Stimulated activated naive CD8-positive, alpha-beta T cell treated with anti-CD3 and anti-CD28 coated beads, Interleukin-15, amount 100 ng/mL, for 72 hours (primary cell): ENCODE measurements at places on chromosomes 16 and 17.

GRCh38 chr16:56347670-56348069 is 77.7 kb downstream of the AMFR start:
- DNase-seq = no peak

DNA sequence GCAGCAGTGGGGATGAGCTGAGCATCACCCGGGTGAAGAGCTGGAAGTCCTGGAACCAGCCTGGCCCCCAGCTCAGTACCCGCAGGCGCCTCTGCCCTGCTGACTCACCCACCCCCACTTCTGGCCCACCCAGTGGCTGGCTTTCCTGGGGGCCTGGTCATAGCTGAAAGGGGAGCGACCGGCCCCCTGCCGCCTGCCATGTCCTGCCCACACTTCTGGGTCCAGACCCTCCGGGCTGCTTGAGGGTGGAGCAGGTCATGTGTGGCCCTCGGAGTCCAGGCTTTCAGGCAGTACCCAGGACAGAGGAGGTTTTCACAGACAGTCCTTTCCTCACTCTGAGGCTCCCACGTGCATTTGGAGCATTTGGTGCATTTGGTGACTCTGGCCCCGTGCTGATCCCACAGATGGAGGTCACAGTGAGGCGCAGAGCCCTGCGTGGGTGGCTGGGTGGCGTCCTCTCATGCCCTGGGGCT is 7.1 kb upstream of the PIEZO1 start:
- DNase-seq = no peak

DNA sequence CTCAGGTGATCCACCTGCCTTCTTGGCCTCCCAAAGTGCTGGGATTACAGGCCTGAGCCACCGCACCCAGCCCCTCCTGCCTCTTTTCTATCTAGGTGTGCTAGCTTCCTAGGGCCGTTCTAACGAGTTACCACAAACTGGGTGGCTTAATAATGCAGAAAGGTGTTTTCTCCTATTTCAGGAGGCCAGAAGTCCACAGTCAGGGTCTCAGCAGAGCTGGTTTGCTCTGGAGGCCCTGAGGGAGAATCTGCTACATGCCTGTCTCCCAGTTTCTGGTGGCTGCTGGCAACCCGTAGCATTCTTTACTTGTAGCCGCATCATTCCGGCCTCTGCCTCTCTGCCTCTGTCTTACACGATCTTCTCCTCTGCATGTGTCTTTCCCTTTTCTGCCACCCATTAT is 89.2 kb downstream of the NTN1 start:
- no peak for DNase-seq

GRCh38 chr17:62714016-62714777 is 86.7 kb downstream of the MRC2 start:
- DNase-seq = no peak

DNA sequence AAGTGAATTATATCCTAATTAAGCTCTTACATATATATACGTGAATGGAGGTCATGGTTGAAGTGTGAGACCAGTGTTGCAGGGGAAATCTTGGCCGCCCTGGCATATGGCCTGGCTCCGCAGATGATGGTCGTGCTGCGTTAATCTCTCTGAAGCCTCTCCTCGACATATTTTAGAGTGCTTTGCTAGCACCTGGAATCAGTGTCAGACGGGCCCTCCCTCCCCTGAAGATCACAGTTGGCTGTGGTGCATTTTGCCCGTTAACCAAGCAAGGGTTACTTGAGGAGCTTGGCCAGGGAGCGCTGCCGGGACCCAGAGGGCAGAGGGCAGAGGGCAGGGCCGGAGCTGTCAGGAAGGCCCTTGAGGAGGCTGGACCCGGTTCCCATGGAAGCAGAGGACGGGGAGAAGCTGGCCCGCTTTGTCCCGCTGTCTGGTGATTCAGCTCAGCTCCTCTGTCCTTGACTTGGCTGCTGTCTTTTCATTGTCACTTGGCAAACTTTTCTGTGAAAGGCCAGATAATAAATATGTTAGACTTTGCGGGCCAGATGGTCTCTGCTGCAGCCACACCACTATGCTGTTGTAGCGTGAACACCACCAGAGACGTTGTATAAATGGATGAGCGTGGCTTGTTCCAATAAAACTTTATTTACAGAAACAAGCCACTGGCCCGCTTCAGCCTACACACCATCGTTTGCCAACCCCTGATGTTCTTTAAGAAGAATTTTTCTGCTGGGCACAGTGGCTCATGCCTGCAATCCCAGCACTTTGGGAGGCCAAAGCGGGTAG is 32.3 kb downstream of the CIBAR2 start:
- DNase-seq = no peak

DNA sequence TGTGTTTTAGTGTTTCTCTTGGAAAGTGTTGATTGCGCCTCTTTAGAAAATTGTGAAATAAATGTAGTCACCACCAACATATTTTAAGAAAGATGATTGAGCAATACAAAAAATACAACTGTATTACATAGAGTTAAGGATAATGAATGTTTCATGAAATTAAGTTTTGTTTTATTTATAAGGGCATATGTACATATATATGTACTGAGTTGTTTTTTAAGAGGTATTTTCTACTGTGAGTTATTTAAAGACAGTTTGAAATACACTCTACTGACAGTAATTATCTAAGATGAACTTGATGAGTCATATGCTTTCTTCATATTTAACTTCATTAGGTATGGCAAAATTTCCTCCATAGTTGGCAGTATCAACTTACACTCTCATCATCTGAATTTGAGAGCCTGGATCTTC is 411.7 kb downstream of the HS3ST3B1 start:
- no peak for DNase-seq

DNA sequence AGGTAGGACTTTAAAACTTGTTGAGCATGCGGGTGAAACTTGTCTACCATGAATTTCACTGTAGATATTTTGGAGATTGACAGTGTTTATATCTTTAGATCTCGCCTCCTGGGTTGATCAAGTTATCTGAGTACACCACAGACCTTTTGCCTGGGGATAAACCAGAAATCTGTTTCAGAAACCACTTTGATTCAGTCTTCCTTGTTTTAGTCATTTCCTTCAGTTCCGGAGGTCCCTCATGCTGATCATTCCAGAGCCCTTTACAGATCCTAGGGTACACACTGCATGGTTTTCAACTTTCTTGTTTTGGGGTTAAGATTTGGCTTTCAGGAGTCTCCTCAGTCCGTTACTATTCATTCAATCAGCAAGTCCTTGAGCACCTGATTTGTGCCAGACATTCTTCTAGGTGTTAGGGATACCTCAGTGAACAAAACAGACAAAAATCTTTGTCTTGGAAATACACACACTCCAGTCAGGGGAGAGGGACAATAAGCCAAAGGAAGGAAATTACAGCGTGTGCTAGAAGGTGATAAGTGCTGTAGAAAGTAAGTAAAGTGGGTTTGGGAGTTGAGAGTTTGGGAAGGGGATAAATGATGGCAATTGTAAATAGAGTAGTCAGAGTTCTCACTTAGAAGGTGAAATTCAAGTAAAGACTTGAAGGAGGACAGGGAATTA is 12.2 kb downstream of the NOD2 start:
- DNase-seq = no peak

- DNase-seq = no peak
These were observed 16.6 kb downstream of the ADAT1 start for GRCh38 chr16:75606507-75606906.

GRCh38 chr17:21125862-21126261 is 902 bp upstream of the DHRS7B start:
- DNase-seq = no peak

GRCh38 chr17:57441270-57441600 is 184.9 kb downstream of the MSI2 start:
- DNase-seq = no peak

- no peak for DNase-seq
These were observed 119.6 kb downstream of the SPAG9 start for GRCh38 chr17:51000835-51001638.

DNA sequence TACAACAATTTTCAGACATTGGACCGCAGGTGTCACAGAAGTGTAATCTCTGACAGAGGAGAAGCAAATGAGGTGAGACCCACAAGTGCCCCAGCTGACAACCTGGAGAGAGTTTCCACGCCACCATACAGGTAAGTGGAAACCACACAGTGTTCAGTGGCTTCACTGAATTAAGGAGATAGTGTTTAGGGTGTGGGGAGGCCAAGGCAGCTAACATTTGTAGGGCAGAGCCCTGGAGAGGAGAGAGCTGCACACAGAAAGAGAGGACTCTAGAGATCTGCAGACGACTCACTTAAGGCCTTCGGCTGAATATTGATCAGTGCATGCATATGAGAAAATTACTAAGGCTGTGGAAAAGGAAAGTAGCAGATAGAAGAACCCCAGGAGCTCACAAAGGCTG is 228.9 kb upstream of the TNRC6C start:
- no peak for DNase-seq

DNA sequence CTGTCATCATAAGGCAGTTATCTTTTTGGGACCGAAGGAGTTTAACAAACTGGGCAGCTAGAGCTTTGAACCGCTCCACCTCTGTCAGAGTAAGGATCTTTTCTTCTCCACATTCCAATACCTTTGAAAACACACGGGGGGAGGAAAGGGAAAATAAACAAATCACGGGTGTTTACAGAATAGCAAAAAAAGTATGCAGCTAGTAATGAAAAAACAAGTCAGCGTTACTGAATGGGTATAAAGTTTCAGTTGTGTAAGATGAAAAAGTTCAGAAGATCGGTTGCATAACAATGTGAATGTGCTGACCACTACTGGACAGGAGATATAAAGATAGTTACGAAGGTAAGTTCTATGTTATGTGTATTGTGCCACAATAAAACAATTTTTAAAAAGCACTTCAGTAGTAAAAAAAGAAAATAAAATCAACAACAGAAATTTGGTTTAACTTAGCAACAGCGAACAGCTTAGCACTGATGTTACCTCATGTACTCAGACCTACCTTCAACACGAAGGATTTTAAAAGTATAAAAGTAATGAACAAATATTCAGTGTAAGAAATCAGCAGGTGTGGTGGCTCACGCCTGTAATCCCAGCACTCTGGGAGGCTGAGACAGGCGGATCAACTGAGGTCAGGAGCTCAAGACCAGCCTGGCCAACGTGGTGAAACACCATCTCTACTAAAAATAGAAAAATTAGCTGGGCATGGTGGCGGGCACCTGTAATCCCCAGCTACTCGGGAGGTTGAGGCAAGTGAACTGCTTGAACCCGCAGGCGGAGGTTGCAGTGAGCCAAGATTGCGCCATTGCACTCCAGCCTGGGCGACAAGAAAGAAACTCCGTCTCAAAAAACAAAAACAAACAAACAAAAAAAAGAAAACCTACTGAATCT is 34.3 kb downstream of the MARF1 start:
- no peak for DNase-seq

DNA sequence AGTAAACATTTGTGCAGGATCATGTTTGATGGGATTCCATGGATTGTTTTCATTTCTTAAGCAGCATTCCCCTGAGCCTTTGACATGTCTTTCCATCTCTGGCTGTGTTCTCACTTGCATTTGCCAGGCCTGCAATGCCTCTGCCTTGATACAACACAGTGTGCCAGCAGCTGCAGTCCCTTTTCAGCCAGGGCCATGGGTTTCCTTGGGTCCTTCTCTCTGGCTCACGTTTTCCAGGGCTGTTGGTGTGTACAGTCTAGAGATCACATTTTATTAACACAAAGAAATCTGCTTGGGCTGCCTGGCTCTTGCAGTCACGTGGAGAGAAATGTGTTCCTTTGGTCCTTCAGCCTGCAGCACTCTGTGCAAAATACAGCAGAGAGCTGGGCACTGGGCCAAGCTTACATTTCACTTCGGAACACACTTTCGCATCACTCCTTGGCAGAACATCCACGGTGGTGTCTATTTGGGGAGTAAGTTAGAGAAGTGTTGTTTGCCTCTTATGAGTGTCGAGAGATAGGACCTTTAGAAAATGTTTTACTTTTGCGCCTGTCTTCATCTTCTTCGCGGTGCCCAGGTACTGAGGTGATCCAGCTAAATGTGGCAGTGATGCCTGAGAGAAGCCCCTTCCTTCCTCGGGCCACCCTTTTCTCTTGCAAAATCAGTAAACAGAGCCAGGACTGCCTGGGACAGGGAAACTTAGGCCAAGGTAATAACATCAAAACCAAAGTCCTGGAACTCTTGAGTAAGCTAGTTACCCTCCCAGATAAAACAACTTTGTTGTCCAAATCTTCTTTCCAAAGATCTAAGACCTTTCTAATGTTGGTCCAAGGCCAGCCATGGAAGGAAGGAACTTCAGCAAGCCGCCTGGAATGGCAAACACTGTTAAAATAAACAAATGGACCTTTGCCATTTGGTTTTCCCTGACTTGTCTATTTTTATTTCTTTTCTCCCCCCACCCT is 20.9 kb downstream of the HLF start:
- DNase-seq = no peak

- DNase-seq = peak; percentile 85
These were observed at the start of gene CDC42EP4 for GRCh38 chr17:73311781-73312641. Gene CDC42EP4 (minus strand): TSS chr17:73312001. CDS start chr17:73286500, 25,501 bp downstream.

GRCh38 chr17:65857718-65858117 is 296.3 kb upstream of the AXIN2 start:
- DNase-seq = no peak

DNA sequence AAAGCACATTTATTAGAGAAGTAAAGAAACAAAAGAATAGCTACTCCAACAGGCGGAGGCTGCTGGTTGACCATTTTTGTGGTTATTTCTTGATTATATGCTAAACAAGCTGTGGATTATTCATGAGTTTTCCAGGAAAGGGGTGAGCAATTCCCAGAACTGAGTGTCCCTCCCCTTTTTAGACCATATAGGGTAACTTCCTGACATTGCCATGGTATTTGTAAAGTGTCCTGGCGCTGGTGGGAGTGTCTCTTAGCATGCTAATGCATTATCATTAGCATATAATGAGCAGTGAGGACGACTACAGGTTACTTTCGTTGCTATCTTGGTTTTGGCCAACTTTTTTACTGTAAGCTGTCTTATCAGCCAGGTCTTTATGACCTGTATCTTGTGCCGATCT is 12.2 kb upstream of the HS3ST4 start:
- no peak for DNase-seq

- DNase-seq = no peak
These were observed 26.7 kb downstream of the ABCA5 start for GRCh38 chr17:69300222-69300621.

DNA sequence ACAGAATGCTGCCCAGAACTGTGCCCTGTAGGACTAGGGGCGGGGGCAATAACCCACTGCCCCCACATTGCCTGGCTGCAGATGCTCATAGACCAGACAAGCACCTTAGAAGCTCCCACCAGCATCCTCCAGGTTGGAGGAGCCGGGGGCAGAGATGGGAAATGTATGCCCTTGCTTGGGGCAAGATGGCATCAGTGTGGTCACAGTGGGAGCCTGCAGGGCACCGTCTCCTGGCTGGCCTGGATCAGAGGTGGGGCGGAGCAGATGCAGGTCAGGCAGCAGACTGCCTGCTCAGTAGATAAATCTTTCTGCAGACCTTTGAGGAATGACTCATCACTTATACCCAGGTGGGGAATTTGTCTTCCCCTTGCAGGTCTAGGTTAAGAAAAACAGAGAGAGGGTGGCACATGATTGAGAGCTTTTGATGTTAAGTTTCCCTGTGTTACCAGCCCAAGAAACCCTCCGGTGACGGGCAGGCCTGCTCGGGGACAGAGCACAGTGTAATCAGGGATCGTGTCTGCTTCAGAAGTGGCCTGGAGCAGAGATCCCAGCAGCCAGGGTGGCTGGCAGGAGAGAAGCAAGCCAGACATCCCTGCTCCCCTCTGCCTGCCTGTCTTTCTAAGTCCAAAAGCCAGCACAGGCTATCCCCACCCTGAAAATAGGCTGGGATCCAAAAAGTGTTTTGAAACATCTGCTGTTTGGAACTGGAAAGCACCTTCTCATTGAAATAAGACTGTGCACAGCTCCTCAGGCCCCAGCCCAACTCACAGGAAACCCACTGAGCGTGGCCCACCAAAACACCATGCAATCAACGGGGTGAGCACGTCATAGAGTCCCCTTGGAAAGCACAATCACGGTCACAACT is 50.7 kb upstream of the RPL38 start:
- no peak for DNase-seq

GRCh38 chr17:64661976-64662773 is at the start of gene SMURF2:
Gene SMURF2 (minus strand): TSS chr17:64662307. CDS start chr17:64661880, 427 bp downstream.
- peak; percentile 82 for DNase-seq
